ENCODE measurements at places on chromosomes 5 and 9. TPM values are rescaled to one million over a fixed set of nuclear protein-coding genes. Genes with fewer than 3 reads are reported as not detected.
A peak's percentile ranks its signal among the peaks of the same experiment; 100 is the strongest.

DNA sequence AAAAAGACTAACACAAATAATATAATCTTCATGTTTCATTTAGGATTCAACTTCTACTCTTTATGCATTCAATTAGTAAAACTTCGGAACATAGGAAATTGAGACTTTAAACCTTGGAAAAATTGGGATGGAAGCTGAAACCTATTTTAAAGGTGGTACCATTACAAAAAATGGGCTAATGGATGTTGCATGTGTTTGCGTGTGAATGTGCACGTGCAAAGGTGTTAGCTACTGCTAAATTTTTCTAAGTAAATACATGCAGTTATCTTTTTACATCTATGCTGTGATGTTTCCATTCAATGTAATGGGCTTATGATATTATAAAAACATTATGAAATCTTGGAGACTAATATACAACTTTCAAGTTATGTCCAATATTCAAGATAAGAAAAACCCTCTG is 134.8 kb downstream of the CDH10 start:
- DNase-seq = no peak

DNA sequence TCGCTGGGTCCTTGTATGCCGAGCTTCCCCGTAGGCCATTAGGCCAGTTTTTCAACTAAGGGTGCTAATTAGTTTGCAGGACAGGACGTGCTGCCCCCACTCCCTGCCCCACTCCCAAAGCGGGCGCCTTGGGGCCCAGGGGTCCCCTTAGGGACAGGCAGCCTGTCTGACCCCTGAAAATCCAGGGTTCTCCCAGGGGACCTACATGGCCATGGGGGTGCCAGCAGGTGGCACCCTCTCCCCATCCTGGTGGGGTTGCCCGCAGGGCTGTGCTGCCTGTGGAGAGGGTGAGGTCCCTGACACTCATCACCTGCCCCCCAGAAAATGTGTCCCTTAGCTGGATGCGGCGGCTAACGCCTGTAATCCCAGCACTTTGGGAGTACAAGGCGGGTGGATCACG is 8.5 kb upstream of the CCDC187 start:
- DNase-seq = no peak

- no peak for DNase-seq
These were observed 52.1 kb downstream of the STRBP start for GRCh38 chr9:123216251-123216797.

GRCh38 chr9:77218612-77219011 is 41.3 kb downstream of the VPS13A start:
- no peak for DNase-seq

GRCh38 chr5:105593011-105593760 is 2030.6 kb upstream of the NUDT12 start:
- no peak for DNase-seq

- no peak for DNase-seq
These were observed 104.4 kb downstream of the THBS4 start for GRCh38 chr5:80139466-80139972.

GRCh38 chr5:57653636-57654290 is 171.2 kb upstream of the ACTBL2 start:
- no peak for DNase-seq

The SLC1A3 gene
- polyA plus RNA-seq = not detected

The LCP2 gene
- 5.3 TPM for polyA plus RNA-seq

GRCh38 chr9:116149844-116150243 is 3.7 kb upstream of the PAPPA start:
- DNase-seq = no peak

DNA sequence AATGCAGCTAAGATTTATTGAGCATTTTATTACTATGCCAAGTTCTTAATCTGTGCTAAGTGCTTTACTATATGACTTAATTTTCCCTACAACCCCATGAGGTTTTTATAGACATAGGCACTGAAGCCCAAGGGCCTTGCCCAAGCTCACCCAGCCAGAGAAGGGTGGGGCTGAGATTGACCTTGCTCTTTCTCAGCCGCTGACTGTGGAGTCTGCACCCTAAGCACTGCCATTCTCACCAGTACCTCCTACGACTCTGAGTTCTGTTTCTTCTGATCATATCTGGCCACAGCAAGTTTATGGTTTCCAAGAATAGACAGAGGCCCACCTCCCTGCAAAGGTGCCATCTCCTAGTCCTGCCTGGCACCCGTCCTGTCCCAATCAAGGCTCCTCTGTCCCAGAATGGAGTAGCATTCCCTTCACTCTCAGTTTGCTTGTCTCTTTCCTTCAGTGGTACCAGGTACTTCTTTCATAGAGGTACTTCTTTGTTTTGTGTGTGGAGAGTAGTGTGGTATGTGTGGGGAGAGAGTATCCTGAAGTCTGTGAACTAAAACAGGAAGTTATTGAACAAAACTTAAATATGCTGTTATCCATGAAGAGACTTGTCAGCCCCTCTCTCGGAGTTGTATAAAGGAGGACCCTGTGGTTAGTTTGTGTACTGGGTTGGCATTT is 42.6 kb downstream of the CSF1R start:
- no peak for DNase-seq

GRCh38 chr5:124859027-124859426 is 112.6 kb upstream of the ZNF608 start:
- peak; percentile 74 for DNase-seq

DNA sequence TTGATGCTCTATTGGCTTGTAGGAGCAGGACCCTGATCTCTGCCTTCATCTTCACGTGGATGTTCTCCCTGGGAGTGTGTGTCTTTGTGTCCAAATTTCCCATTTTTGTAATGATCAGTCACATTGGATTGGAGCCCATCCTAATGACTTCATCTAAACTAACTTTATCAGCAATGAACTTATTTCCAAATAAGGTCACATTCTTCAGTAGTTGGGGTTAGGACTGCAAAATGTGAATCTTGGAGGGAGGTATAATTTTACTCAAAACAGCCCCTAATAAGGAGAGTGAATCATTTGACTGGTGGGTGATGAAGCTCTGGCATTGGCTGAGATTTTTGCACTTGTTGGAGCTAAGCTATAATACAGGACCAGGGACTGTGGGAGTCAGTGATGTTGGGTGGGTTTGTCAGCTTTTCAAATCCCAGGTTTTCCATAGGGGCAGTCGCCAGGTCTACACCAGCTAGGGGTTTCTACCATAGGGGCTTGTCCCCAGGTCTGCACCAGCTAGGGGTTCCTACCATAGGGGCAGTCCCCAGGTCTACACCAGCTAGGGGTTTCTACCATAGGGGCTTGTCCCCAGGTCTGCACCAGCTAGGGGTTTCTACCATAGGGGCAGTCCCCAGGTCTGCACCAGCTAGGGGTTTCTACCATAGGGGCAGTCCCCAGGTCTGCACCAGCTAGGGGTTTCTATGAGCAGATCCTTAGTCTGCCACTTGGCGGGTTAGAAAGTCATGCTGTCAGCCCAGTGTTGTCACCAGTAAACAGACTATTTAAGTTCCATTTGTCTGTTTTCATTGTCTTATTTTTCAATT is 382.6 kb upstream of the DAP start:
- peak; percentile 23 for DNase-seq

DNA sequence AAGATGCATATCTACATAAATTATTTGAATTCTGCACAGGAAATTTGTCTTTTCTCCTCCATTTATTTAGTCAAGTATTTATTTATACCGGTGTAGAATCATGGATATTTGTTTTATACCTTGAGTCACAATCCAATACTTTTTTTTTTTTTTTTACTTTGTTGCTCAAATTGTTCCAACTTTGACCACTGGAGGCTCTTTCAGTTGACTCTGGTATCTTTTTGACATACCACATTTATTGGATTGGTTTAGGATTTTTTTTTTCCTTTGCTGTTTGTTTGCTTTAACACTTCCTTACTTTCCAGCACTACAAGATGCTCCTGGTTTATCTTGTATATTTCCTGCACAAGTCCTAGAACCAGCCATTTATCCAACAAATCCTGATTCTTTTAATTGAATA is 543.1 kb upstream of the RIOK2 start:
- no peak for DNase-seq

- DNase-seq = no peak
These were observed 232.4 kb downstream of the KCTD16 start for GRCh38 chr5:144403058-144403457.

- DNase-seq = no peak
These were observed 104.7 kb downstream of the ADAMTS2 start for GRCh38 chr5:179240561-179240960.

- no peak for DNase-seq
These were observed 2115.0 kb downstream of the MAT2B start for GRCh38 chr5:165620394-165620793.

DNA sequence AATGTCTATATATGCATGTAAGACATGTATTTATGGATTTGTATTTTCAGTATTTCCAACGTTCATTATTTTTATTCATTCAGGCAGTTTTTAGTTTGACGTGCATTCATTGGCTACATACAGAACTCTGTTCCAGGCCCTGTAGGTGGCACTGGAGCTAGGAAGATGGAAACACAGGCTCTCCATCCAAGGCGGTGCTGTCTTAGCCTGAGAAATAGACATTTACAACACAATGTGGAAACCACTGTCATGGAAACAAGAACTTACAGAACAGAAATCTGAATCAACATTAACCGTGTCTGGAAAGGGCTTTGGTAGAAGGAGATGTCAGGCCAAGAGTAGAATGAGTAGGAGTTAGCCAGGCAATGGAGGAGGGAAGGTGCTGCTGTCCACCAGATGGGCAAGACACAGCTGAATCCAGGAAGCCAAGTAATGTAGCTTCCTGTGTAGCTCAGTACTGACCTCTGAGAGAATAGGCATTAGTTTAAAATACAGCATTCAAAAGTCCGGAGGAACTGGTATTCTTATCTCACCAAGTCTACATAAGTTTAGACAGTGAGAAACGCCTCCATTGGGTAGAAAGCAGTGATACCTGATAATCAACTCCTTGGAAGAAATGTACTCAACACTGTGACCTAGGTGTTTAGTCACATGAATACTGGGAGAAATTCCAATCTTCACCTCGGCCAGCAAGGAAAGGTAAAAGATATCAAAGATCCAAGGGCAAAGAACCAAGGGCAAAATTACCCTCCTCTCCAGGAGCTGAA is 388.6 kb upstream of the CDH6 start:
- no peak for DNase-seq

- DNase-seq = no peak
These were observed 127.2 kb downstream of the ENTREP1 start for GRCh38 chr9:69452110-69452782.

GRCh38 chr5:111422747-111423720 is 89.3 kb downstream of the STARD4 start:
- no peak for DNase-seq

DNA sequence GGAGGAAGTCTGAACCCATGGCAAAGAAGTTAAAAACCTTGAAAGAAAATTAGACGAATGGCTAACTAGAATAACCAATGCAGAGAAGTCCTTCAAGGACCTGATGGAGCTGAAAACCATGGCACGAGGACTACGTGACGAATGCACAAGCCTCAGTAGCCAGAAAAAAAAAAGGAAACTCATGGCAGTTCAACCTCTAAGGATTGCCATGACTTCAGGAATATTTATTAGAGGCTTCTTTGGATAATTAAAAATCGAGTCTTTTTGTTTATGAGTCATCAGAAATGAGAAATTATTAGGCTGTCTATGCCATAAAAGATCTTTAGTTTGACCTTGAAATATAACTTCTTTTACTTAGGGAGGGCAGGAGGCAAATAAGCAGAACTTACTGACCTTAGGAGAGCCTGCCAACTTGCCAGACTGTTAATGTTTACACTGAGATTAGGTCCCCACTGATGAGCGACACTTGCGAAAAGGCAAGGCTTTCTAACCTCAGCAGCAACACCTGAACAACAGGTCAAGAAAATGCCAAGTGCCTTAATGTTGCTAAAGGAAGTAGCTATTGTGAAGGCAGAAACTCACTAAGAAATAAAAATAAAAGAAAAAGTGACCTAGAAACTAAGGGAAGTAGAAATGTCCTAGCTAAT is 55.2 kb upstream of the TUSC1 start:
- DNase-seq = no peak

- no peak for DNase-seq
These were observed 1079.4 kb upstream of the COX7C start for GRCh38 chr5:85538362-85538761.

The ZBED3 gene
- polyA plus RNA-seq = 0.29 TPM

DNA sequence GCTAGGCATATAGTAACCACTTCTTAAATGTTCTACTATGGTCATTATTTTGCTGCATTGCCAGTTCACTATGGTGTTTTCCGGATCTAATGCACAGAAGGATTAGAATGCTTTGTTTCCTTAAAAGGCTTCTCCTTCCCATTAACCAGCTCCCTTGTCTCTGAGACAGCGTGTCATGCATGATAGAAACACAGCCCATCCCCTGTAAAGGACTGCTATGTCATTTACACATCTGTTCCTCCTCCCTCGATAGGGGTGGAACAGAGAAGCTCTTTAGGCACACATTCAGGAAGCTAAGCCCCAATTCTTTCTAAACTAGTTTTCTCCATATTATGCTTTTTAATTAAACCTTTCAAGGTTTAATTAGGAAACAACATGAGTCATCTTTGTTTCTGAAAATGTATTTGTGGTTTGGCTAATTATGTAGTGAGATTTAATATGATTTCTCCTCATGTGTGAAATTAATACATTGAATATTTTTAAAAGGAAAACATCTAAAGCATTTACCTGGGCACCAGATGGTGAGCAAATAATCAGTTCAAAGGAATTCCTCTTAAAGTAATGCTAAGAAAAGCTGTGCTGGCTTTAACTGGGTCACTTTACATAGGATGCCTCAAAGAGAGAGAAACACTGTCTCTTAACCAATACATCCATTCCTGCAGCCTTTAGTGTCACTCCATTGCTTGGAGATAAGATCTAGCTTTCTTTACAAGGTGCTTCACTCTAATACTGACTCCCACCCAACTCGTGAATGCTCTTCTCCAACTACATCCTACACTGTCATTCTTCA is 133.3 kb upstream of the PPP1R2B start:
- DNase-seq = no peak

All from naive B cell (primary cell).